Spleen (tissue), 13 donors: ENCODE measurements at places on chromosomes 6 and 20. TPM values are rescaled to one million over a fixed set of nuclear protein-coding genes. Genes with fewer than 3 reads are reported as not detected.

GRCh38 chr6:7933794-7934193 is 23.2 kb upstream of the TXNDC5 start:
- peak overlapping the region; percentile 36 for H3K27ac ChIP-seq
- H3K4me1 ChIP-seq, result peaks cover 5% of the 10 kb centered on the region
- H3K4me3 ChIP-seq, result no peak overlapping the region
- H3K36me3 ChIP-seq, result no peaks in the 10 kb centered on the region
- no peaks in the 10 kb centered on the region for H3K27me3 ChIP-seq

- H3K27ac ChIP-seq, result peak overlapping the region; percentile 61
- H3K4me1 ChIP-seq, result no peaks in the 10 kb centered on the region
- H3K27me3 ChIP-seq, result no peaks in the 10 kb centered on the region
- H3K36me3 ChIP-seq, result no peaks in the 10 kb centered on the region
- DNase-seq, result no peak
- H3K4me3 ChIP-seq, result no peak overlapping the region
Measured at GRCh38 chr6:155528982-155529453, 73.4 kb upstream of the NOX3 start.

The PAK5 gene
- not detected for total RNA-seq

DNA sequence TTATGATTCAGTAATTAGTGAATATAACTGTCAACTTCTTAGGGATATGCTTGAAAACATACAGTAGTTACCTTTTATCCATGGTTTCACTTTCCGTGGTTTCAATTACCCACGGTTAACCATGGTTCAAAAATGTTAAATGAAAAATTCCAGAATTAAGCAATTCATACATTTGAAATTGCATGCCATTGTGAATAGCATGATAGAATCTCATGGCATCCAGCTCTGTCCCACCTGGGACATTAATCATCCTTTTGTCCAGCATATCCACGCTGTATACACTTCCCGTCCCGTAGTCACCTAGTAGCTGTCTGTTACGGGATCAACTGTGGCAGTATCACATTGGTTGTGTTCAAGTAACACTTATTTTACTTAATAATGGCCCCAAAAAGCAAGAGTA is 781.7 kb upstream of the CITED2 start:
- no peak for DNase-seq
- no peaks in the 10 kb centered on the region for H3K36me3 ChIP-seq
- no peaks in the 10 kb centered on the region for H3K27me3 ChIP-seq
- H3K27ac ChIP-seq, result no peak overlapping the region
- H3K4me1 ChIP-seq, result no peaks in the 10 kb centered on the region
- H3K4me3 ChIP-seq, result no peak overlapping the region

DNA sequence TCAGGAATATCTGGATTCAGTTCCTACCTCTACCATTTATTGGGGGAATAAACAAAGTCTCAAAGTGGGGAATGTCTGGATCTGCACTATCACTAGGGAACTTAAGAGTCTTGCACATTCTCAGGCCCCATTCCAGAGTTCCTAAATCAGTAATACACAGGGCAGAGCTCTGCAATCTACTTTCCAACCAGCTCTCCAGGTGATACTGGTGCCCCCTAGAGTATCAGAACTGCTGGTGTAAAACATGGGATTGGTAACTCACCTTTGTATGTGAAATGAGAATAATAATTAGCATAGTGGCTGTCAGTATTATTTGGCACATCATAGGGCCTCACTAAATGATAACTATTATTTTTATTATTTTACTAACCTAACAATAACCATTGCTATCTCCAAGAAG is 278.8 kb upstream of the IMPG1 start:
- H3K27me3 ChIP-seq, result no peaks in the 10 kb centered on the region
- no peak overlapping the region for H3K4me3 ChIP-seq
- H3K27ac ChIP-seq, result no peak overlapping the region

The KCNQ2 gene
- 0.26 TPM for total RNA-seq
